Upper lobe of right lung (tissue), 1 donor: ENCODE measurements at places on chromosomes 5 and 9. TPM values are rescaled to one million over a fixed set of nuclear protein-coding genes. Genes with fewer than 3 reads are reported as not detected.

- DNase-seq, result no peak
- no peaks in the 10 kb centered on the region for H3K27me3 ChIP-seq
- H3K4me1 ChIP-seq, result peaks cover 4% of the 10 kb centered on the region
- no peak overlapping the region for H3K27ac ChIP-seq
- H3K36me3 ChIP-seq, result peaks cover 10% of the 10 kb centered on the region
Observed at GRCh38 chr5:140275837-140276236, 27.1 kb downstream of the PFDN1 start.

- no peak overlapping the region for H3K4me3 ChIP-seq
- H3K27me3 ChIP-seq, result no peaks in the 10 kb centered on the region
- no peak overlapping the region for H3K27ac ChIP-seq
- H3K36me3 ChIP-seq, result peaks cover 99% of the 10 kb centered on the region
- DNase-seq, result no peak
- no peaks in the 10 kb centered on the region for H3K4me1 ChIP-seq
Observed at GRCh38 chr9:131483319-131484050, 19.2 kb upstream of the POMT1 start.

GRCh38 chr5:157459715-157460599 is at the start of gene NIPAL4:
NIPAL4 (plus strand) TSS chr5:157460213; CDS start chr5:157460321, 108 bp downstream.
- peak within 1 kb of the TSS; percentile 45 for H3K4me3 ChIP-seq
- H3K4me1 ChIP-seq, result peaks cover 8% of the 10 kb centered on the region
- H3K27ac ChIP-seq, result no peak within 1 kb of the TSS
- no peaks in the 10 kb centered on the region for H3K36me3 ChIP-seq
- peaks cover 22% of the 10 kb centered on the region for H3K27me3 ChIP-seq
- DNase-seq, result no peak

GRCh38 chr5:17105744-17106418 is 111.5 kb upstream of the BASP1 start:
- no peaks in the 10 kb centered on the region for H3K27me3 ChIP-seq
- H3K4me3 ChIP-seq, result no peak overlapping the region
- H3K27ac ChIP-seq, result no peak overlapping the region
- H3K36me3 ChIP-seq, result no peaks in the 10 kb centered on the region
- no peak for DNase-seq
- H3K4me1 ChIP-seq, result peaks cover 9% of the 10 kb centered on the region

Gene ADAMTS13
- 2.0 TPM for total RNA-seq

Gene SLC25A2
- 0.64 TPM for total RNA-seq

DNA sequence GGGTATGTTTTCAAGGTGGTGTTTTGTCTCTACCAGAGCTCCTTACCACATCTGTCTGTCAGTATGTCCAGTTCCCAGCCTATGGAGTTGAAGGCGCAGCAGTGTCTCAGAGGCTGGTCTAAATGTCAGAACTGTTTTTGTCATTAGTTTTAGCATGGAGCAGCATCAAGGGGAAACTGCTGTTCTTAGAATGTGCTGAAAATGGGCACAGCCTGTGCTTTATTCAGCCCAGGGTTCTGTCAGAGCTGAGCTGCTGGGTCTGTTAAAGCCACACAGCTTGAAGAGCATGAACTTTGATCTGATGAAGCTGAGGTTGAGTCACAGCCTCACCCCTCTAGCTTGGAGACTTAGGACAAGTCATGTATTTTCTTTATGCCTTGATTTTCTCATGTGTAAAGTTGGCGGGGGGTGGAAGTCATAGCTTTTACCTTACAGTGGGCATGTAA is 71.9 kb downstream of the RALGPS1 start:
- no peak overlapping the region for H3K4me3 ChIP-seq
- peak overlapping the region; percentile 65 for H3K27ac ChIP-seq
- DNase-seq, result no peak
- H3K27me3 ChIP-seq, result no peaks in the 10 kb centered on the region

- no peak for DNase-seq
- no peak overlapping the region for H3K27ac ChIP-seq
- H3K4me1 ChIP-seq, result no peaks in the 10 kb centered on the region
- no peak overlapping the region for H3K4me3 ChIP-seq
- no peaks in the 10 kb centered on the region for H3K36me3 ChIP-seq
Observed at GRCh38 chr9:99531313-99531712, 290.4 kb upstream of the NR4A3 start.

Gene HBEGF
- total RNA-seq, result 44.3 TPM

Gene BARHL1
- not detected for total RNA-seq

DNA sequence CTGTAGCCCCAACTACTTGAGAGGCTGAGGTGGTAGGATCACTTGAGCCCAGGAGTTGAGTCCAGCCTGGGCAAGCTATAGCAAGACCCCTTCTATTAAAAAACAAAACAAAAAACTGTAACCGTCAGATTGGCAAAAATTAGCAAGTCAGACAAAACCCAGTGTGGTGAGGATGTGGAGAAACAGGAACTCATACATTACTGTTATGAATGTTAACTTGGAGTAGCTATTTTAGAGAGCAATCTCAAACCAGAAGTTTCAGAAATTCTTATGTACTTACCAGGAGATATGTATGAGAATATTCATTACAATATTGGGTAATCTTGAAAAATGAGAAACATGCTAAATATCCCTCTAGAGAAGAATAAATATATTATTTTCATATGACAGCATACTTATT is 120.3 kb downstream of the INVS start:
- peaks cover 4% of the 10 kb centered on the region for H3K36me3 ChIP-seq
- H3K4me1 ChIP-seq, result no peaks in the 10 kb centered on the region
- no peak overlapping the region for H3K4me3 ChIP-seq
- H3K27me3 ChIP-seq, result no peaks in the 10 kb centered on the region
- no peak for DNase-seq

- no peaks in the 10 kb centered on the region for H3K4me1 ChIP-seq
- no peaks in the 10 kb centered on the region for H3K36me3 ChIP-seq
- no peaks in the 10 kb centered on the region for H3K27me3 ChIP-seq
- H3K4me3 ChIP-seq, result no peak overlapping the region
Observed at GRCh38 chr5:67857502-67857901, 358.1 kb upstream of the PIK3R1 start.

DNA sequence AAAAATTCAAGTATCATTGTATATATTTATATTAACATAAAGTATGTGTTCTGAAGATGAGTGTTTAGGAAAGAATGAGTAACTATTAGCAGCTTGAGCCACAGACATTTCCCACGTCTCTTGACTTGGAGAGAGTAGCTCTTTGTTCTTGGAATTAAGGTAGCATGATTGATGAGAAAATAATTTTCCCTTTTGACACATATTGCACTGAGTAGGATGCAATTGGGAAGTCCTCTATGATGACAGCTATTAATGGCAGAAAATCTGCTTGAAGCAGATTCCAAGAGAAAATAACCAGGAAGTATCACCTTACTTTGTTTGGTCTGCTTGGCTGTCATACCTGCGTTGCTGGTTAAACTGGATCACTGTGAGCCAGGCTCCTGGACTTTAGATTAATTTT is 204.8 kb downstream of the TLE4 start:
- no peak overlapping the region for H3K4me3 ChIP-seq
- H3K4me1 ChIP-seq, result no peaks in the 10 kb centered on the region
- DNase-seq, result no peak
- no peaks in the 10 kb centered on the region for H3K27me3 ChIP-seq
- no peaks in the 10 kb centered on the region for H3K36me3 ChIP-seq

GRCh38 chr9:91206806-91207205 is 154.9 kb downstream of the AUH start:
- H3K27me3 ChIP-seq, result no peaks in the 10 kb centered on the region
- H3K36me3 ChIP-seq, result no peaks in the 10 kb centered on the region
- H3K4me1 ChIP-seq, result peaks cover 7% of the 10 kb centered on the region
- no peak overlapping the region for H3K4me3 ChIP-seq

DNA sequence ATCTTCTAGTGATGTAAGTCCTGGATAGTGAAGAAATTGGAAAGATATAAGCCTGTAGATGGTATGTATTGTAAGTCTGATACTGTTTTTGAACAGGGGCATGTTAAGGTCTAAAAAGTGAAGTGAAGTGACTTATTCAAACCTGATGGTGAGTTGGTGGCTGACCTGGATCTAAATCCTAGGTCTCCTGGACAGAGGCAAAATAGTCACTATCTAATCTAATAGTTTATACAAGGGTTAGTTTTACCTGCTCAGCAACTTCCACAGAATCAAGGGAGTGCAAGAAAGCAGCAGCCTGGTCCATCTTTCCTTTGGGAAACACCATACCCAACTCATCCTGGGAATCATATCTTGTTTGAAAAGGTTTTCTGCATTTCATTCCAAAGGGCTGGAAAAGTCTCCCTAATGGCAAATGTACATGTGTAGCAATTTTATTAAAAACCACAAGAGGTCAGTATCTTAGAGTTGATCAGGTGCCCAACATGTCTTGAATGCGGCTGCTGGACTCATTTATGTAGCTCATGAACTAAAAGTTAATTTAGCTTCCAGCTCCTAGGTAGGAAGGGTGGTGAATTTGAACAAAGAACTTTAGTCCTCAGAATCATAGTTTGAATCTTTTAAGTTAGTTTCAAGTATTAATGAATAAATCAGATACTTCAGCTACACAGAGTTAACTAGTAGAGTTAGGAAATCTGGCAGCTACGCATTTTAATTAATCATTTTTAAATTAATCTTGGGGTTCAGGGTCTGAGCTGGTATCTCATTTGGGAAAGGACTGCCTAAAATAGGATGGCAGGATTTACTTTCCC is 26.0 kb downstream of the SKP2 start:
- no peaks in the 10 kb centered on the region for H3K27me3 ChIP-seq
- no peaks in the 10 kb centered on the region for H3K4me1 ChIP-seq
- H3K27ac ChIP-seq, result no peak overlapping the region
- no peak for DNase-seq
- H3K36me3 ChIP-seq, result peaks cover 74% of the 10 kb centered on the region

GRCh38 chr9:137374131-137374845 is 48.7 kb downstream of the EXD3 start:
- no peaks in the 10 kb centered on the region for H3K27me3 ChIP-seq
- no peaks in the 10 kb centered on the region for H3K4me1 ChIP-seq
- H3K27ac ChIP-seq, result no peak overlapping the region
- H3K4me3 ChIP-seq, result no peak overlapping the region
- H3K36me3 ChIP-seq, result no peaks in the 10 kb centered on the region

Gene C9orf152
- 27.6 TPM for total RNA-seq

Gene GABRA1
- total RNA-seq, result not detected

DNA sequence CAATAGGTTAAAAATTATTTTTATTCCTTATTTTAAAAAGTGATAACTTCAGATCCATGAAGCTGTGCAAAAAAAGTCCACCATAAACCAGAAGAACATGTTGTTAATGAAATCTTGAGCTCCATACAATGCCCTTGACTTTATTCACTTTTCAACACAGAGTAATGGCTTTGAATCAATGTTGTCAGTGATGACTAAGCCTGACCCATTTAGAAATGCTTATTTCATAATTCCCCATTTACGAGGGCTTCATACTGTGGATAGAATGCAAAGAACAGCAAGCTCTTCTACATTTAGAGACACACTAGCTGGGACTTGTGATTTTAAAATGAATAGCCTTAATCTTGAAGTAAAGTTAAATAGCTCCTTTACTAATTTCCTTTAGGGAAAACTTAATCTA is 25.7 kb upstream of the IL9 start:
- no peak for DNase-seq
- no peak overlapping the region for H3K4me3 ChIP-seq
- no peaks in the 10 kb centered on the region for H3K4me1 ChIP-seq
- peaks cover 13% of the 10 kb centered on the region for H3K27me3 ChIP-seq
- no peak overlapping the region for H3K27ac ChIP-seq

DNA sequence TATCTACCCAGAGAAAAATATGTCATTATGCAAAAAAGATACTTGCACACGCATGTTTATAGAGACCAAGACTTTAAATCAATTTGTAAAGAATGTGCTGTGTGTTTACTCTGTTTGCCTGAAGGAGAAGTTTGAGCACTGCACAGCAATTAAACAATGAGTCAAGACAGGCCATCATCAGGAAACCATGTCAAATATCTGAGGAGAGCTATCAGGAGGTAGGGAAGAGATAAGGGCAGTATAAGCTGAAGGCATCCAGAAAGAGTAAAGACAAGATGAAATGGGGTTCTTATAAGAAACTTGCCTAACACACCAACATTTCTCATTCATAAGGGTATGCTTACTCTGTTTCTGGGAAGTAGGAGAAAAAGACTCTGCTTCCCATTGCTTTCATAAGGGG is 405.8 kb upstream of the PTGER4 start:
- no peak for DNase-seq
- no peaks in the 10 kb centered on the region for H3K36me3 ChIP-seq
- H3K4me3 ChIP-seq, result no peak overlapping the region
- H3K4me1 ChIP-seq, result no peaks in the 10 kb centered on the region

Gene TMEM171
- total RNA-seq, result 0.43 TPM

- H3K27ac ChIP-seq, result no peak overlapping the region
- no peaks in the 10 kb centered on the region for H3K4me1 ChIP-seq
- H3K4me3 ChIP-seq, result no peak overlapping the region
- no peak for DNase-seq
- no peaks in the 10 kb centered on the region for H3K36me3 ChIP-seq
Observed at GRCh38 chr5:93145767-93146166, 435.3 kb downstream of the NR2F1-AS1 start.

DNA sequence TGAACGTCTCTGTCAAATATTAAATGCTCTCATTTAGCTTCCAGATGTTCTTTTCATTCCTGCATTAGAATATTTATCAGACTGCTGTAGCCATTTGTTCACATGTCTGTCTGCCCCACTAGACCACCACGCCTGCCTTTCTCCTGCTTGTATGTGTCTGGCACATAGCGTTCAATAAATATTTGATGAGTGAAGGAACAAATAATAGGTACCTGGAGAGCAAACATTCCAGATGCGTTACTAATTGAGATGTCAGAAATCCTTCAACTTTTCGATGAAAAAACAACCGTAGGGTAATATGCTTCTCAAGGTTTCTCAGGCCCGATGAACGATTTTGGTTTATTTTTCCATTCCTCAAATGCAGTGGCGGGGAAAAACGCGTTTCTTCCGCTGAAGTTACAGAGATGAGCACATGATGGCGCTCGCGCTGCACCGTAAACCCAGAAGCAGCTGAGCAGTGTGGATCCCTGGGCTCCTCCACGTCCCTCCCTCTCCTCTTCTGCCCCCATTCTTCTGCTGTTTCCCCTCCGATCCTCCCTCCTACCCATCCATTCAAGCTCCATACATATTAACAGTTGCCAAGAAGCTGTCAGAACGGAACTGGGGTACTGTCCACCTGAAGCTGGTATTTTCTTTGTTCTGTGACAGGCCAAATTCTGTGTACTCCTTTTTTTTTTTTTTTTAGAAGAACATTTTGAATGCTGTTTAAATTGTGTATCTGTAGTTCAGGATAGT is 245.4 kb downstream of the MPDZ start:
- peak; percentile 73 for DNase-seq
- no peaks in the 10 kb centered on the region for H3K36me3 ChIP-seq
- H3K4me1 ChIP-seq, result peaks cover 6% of the 10 kb centered on the region
- H3K27me3 ChIP-seq, result no peaks in the 10 kb centered on the region
- H3K27ac ChIP-seq, result peak overlapping the region; percentile 42

DNA sequence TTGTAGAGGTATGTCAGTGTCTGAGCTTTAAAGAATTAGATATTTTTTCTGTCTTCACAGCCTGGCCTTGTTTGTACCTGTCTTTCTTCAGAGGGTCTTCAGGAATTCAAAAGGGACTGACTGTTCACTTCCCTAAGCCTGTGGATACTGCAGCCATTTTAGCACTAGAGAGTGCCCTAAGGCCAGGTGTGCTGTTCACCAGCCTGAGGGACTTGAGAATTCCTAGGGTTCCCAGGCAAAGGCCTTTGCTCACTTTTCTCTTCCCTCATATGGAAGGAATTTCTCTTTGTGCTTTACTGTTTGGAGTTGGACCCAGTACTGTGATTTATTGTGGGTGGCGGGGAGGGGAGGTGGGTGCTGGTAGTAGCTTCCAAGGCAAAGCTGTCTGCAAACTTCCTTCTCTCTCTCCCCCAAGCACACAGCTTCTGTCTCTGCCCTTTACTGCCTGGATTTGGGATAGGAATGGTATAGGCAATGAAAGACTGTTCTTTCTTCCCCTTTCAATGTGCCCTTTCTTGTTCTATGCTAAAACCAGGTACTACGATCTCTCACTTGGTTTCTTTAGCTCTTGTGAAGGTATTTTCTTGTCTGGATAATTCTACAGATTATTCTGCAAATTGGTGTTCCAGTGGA is 9.7 kb upstream of the LRRC70 start:
- H3K36me3 ChIP-seq, result no peaks in the 10 kb centered on the region
- H3K4me3 ChIP-seq, result no peak overlapping the region
- no peak for DNase-seq
- no peaks in the 10 kb centered on the region for H3K4me1 ChIP-seq
- no peak overlapping the region for H3K27ac ChIP-seq
